Left renal pelvis (tissue), 4 donors: ENCODE measurements at places on chromosomes 12 and 14. TPM values are rescaled to one million over a fixed set of nuclear protein-coding genes. Genes with fewer than 3 reads are reported as not detected.

- peak; percentile 64 for DNase-seq
Observed at GRCh38 chr14:103576371-103577024, 13.7 kb downstream of the COA8 start.

- DNase-seq, result no peak
Observed at GRCh38 chr12:50786498-50787231, 22.8 kb downstream of the ATF1 start.

DNA sequence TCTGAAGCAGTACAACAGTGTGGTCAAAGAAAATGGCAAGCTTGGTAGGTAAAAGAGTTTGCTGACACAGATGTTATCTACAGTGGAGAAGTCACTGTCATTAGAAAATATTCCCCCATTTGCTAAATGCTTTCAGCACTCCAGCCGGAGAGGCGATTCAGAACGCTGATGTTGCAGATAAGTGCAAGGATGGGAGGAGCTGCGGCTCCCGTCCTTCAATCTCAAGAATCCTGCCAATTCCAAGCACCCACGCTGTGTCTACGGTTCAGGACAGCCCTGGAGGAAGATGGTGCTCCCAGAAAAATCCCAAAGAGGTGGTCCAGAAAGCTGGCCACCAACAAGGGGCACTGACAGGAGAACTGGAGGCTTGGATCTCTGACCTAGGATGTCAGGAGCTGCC is 79.1 kb downstream of the ZFP36L1 start:
- DNase-seq, result no peak

- DNase-seq, result no peak
Observed at GRCh38 chr12:76470028-76470939, 89.3 kb downstream of the OSBPL8 start.

DNA sequence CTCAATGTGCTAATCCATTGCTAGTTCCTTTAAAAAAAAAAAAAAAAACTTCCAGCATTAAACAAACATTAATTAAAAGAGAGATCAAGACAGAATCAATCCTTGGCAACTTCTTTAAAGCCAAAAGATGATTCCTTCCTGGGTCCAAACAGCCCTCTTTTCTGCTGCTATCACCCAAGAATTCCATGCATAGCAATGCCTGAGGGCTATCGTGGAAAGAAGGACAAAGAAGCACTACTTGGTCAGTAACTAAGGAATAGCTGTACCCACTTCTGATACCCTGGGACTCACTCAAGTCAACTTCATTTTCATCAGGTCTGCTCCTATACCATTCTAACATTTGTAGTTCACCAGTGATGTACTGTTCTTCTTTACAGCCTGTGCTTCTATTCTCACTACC is 51.8 kb downstream of the SLC38A2 start:
- DNase-seq, result no peak

DNA sequence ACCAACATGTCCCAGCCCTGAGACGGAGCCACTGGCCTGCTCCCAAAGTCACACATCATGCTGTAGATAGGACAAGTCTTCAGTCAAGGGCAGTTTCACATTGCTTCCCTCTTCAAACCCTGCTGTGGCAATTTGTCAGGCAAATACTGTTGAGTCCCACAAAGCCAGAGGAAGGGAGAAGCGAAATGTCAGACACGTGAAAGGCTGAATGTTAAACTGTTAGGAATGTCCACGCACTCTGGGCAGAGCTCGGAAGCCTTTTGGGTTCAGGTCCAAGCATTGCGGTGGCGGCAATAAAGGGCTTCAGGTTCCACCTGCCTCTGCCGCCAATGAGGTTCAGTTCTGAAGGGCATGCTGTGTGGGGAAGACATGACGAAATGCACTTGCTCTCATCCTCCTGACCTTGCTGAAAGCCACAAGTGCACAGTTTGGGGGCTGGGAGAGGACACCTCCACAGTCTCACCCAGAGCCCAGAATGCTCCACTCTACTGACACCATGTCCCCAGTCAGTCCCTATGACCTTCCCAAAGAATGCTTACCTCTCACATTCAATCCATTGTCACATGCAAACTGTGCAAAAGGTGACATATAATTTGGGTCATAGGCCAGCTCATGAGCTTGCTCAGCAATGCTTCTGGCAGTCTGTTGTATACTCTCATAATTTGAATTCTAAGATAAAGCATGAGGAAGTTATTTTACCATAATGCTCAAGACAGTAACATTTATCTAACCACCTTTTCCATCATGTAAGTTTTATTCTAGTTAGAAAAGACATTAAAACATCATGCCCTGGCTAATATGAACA is 35.7 kb downstream of the RAD9B start:
- DNase-seq, result no peak

DNA sequence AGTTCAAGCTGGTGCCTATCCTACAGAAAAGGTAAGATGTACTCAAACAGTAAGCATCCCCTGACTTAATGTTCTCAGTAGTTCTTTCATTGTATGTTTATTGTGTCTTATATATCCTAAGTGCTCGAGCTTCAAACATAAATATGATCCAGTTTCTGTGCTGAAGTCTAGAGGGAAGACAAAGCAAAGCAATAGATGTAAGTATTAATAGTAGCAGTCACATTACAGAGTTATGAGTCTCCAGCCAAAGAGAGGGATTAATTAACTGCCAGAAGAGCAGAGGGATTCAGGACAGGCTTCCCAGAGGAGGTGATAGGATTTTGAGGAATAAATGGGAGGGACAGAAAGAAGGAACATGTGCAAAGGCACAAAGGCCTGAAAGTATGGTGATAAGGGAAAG is 1.4 kb downstream of the NGDN start:
- no peak for DNase-seq

The TOMM20L gene
- polyA plus RNA-seq, result 1.3 TPM

The DACT1 gene
- polyA plus RNA-seq, result 31.4 TPM

The TAS2R43 gene
- not detected for polyA plus RNA-seq
